Kidney (tissue), 22 donors: ENCODE measurements at places on chromosomes 16 and 17. TPM values are rescaled to one million over a fixed set of nuclear protein-coding genes. Genes with fewer than 3 reads are reported as not detected.

The BCAR1 gene
- 69.1 TPM for polyA plus RNA-seq

- DNase-seq, result no peak
Measured at GRCh38 chr17:2621241-2621640, 27.8 kb downstream of the PAFAH1B1 start.

- no peak for DNase-seq
Measured at GRCh38 chr16:8935989-8936388, 27.7 kb downstream of the USP7 start.

- DNase-seq, result no peak
Measured at GRCh38 chr16:1729445-1729844, 23.4 kb downstream of the MAPK8IP3 start.

DNA sequence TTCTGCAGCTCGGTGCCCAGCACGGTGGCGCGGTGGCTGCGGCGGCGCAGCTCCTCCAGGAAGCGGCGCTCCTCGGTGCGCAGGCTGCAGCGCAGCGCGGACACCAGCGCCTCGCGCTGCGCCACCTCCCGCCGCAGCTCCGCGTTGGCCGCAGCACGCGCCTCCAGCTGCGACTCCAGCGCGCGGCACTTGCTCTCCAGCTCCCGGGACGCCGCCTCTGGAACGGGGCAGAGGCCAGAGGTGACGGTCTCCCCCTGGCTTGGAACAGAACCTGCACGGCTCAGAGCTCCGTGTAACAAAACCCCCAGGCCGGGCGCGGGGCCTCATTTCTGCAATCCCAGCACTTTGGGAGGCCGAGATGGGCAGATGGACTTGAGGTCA lies 13.2 kb upstream of the CLUH start:
- DNase-seq, result peak; percentile 67

- DNase-seq, result peak; percentile 40
Measured at GRCh38 chr17:46160169-46160568, 33.1 kb downstream of the KANSL1 start.

The GDPD1 gene
- 2.8 TPM for polyA plus RNA-seq

DNA sequence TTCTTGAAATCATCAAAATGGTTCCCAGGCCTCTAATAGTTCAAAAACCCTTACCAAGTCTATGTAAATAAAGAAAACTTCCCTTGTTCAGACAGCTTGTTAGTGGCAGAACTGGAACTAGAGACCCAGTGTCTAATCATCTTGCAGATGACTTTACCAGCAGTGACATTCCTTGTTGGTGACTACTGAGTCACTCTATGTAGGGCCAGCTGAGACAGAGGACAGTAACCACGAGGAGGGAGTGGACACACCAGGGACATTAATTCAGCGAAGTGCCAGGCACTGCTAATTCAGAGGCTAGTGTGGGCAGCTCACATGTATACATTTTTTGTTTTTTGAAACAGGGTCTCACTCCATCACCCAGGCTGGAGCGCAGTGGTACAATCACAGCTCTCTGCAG lies 6.1 kb upstream of the HEATR3 start:
- DNase-seq, result no peak

The CHST5 gene
- polyA plus RNA-seq, result 0.28 TPM

DNA sequence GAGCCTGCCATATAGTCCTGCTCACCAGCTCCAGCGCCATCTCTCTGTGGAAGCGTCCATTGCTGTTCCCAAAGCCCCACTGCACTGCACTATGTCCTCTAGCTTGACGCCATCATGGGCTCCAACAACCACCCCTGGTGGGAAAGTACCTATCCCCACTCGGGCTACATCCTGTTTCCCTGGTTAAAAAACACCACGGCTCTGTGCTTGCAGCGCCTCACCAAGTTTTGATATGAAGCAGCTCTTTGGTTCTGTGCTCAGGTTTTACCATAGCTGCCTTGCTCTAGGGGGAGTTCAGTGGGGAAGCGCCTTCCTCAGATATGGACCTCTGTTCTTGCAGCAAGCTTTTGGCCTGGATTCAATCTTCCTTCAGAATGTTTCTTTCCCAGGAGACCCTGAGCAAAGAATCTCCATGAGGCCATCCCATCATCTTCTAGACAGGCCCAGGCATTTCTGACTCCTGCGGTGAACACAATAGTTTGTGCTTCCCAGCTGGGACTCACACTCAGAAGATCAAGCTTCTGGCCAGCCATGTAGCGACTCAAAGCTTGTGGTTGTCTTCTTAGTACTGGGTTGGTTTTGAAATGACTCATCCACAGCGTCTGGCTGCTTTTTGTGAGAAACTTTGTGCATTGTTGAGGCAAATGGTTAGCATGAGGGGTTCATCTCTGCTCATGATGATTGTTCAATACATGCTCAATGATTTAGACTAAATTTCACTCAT lies 39.5 kb downstream of the DYNLRB2 start:
- no peak for DNase-seq

DNA sequence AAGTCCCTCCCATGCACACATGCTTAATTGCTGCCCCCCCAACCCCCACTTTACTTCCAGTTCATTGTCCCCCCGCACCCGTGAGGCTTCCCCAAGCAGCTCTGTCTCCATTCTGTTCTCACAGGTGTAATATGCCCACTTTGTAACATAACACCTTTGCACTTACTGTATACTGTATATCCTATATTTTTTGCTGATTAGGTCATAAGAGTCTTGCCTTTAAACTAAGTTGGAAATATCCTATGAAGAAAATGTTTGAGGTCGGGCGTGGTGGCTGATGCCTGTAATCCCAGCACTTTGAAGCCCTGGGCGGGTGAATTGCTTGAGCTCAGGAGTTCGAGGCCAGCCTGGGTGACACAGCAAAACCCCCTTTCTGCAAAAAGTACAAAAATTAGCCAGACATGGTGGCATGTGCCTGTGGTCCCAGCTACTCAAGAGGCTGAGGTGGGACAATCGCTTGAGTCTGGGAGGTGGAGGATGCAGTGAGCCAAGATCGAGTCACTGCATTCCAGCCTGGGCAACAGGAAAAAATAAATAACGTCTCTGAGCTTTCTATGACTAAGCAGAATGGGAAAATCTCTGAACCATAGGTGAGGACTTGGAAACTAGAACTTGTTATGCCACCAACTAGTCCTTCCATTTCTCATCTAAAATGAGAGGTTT lies 76.1 kb downstream of the TNRC6C start:
- DNase-seq, result no peak

DNA sequence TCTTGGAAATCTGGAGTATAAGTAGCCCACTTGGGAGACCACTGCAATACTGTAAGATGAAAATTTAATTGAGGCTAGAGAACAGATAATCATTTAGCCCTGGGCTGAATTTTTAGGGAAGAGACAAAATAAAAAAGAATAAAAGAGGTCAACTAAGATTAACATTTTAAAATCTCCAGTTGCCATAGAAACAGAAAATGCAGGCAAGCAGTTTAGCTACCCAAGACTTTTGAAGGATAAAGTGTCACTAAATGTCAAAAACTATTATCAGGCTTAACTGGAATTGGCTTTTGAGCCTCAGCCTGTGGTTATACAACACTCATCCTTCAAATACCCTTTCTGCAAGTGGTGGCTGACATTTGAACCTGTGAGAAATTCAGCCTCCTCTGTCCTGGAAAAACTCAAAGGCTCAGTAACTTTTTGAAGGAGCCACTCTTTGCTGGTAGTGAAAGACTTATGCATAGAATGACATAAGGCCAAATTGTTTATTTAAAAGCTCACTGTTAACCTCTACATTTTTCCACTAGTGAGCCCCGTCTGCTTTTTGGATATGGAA lies 220.7 kb upstream of the KCNJ16 start:
- peak; percentile 2 for DNase-seq

DNA sequence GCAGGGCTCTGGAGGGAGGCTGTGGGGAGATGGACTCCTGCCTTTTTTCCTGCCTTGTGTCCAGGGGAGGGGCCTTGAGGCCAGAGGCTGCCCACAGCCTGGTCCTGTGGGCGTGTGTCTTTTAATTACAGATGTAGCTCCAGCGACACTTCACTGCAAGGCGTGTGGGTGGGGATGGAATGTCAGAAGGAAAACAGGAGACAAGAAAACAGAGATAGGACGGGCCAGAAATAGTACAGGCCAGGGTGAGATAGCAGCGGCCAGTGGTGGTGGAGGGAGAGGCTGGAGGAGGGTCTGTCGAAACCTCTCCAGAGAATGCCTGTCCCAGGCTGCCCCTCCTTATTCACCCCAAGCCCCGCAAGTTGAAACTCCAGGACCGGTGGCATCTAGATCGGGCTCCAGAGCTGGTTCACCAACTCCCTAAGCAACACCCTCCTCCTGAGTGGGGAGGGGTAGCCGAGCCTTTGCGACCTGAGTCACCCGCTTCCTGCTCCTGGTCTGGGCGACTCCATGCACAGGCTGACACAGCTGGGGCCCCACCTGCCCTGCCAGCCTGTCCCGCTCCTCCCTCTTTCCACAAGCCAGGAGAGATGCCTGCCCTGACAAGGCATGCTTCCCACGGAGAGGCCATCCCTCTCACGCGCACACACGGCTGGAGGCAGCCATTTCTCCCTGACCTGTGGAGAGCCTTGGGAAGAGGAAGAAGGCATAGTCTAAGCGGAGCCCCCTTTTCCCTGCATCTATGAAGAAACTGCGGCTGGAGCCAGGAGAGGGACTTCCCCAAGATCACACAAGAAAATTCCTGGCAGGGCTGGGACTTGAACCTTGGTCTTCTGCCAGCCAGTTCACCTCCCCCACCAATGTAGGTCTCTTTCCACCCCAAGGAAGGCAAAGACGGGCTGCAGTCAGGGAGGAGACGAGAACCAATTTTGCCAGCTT lies 6.6 kb upstream of the JUP start:
- peak; percentile 94 for DNase-seq

The MGAT5B gene
- 0.56 TPM for polyA plus RNA-seq

The KRTAP9-2 gene
- polyA plus RNA-seq, result not detected

DNA sequence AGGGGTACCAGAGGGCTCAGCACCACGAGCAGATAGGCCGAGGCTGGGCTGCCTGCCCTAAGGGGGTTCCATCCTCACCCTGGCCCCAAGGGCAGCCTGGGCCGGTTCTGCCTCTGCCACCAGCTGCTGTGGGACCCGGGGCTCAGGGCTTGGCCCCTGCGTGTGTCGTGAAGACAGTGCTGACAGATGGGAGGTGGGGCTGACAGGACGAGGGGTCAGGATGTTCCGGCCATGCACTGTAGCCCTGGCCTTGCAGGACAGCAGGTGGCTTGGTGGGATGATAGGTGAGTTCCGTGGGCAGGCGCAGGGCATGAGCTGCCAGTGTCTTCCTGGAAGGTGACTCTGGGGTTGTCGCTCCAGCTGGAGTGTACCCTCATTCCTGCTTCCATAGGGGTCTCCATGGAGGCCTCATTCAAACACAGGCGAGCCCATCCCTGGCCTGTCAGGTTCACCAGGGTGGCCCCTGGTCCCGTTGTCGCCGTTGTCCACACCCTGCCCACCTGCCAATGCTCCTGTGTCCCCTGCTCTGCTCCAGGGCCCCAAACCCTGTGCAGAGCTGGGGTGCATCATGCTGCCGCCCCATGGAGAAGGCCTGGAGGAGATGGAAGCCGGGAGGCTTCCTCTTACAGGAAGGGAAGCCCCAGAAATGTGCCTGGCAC lies 57.2 kb downstream of the WDR45B start:
- peak; percentile 73 for DNase-seq
